Right renal pelvis (tissue), 4 donors: ENCODE measurements at places on chromosomes 16 and 17.

DNA sequence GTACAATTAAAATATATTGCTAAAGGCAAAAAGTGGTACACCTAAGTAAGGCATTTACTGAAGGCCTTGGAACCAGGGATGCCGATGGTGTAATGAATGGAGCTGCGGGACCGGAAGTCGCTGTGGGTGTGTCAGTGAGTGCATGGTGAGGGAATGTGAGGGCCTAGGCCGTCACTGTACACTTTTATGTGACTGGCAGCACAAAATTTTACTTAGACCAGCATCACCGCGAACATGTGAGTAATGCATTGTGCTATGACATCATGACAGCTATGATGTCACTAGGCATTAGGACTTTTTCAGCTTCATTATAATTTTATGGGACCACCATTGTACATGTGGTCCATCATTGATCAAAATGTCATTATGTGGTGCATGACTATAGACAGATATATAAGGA is 14.7 kb downstream of the ALOX15B start:
- DNase-seq = no peak

GRCh38 chr17:81277421-81277820 is 17.7 kb downstream of the SLC38A10 start:
- DNase-seq = no peak

GRCh38 chr16:23857881-23858269 is 22.1 kb downstream of the PRKCB start:
- DNase-seq = no peak

- no peak for DNase-seq
Observed at GRCh38 chr17:72126575-72127486, 6.0 kb downstream of the SOX9 start.

GRCh38 chr17:7707446-7707845 is 2.4 kb downstream of the EFNB3 start:
- no peak for DNase-seq

GRCh38 chr17:7131423-7131791 is 16.8 kb upstream of the ASGR2 start:
- DNase-seq = no peak

DNA sequence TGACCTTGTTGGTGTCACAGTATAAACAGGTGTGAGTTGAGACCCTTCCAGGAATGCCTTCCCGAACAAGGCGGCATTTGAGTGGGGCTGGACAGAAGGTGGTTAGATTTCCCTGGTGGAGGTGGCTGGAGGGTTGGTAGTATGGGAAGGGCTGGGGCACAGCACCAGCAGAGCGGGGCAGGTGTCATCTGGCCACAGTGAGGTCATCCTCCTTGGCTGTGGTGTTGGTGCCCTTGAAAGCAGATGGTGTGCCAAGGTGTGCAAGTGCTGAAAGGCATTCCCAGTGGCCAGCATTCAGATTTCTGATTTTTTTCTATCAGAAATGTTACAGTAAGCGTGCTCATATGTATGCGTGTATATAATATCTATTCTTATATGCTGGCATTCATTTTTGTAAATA is 126.6 kb downstream of the LAT start:
- DNase-seq = no peak

- no peak for DNase-seq
Observed at GRCh38 chr16:926715-927114, 44.1 kb downstream of the LMF1 start.

DNA sequence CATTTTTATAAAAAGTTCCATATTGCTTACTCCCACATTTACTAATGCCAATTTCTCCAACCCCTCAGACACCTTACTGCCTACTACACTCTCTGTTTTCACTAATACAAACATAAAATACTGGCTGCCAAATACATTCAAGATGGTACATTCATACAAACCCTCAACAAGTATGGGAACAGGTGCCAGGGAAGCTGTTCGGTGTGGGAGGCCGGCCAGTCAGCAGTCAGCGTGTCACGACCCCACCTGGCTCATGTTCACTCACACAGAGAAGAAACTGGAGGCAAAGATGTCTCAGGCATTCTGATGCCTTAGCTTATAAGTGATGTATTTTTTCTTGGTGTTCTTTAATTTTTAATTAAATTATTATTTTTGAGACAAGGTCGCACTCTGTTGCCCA is 42.4 kb upstream of the TRAP1 start:
- no peak for DNase-seq

- DNase-seq = no peak
Observed at GRCh38 chr17:29045734-29046472, 3.0 kb downstream of the PIPOX start.

GRCh38 chr17:43021741-43022512 is at the start of gene VAT1:
TSS of gene VAT1 (minus strand) at chr17:43022385. CDS start at chr17:43022322, 63 bp downstream.
- peak; percentile 66 for DNase-seq

- DNase-seq = no peak
Observed at GRCh38 chr16:54106057-54106456, 180.5 kb downstream of the IRX3 start.

- DNase-seq = no peak
Observed at GRCh38 chr17:75619506-75620431, 13.5 kb upstream of the SMIM5 start.

DNA sequence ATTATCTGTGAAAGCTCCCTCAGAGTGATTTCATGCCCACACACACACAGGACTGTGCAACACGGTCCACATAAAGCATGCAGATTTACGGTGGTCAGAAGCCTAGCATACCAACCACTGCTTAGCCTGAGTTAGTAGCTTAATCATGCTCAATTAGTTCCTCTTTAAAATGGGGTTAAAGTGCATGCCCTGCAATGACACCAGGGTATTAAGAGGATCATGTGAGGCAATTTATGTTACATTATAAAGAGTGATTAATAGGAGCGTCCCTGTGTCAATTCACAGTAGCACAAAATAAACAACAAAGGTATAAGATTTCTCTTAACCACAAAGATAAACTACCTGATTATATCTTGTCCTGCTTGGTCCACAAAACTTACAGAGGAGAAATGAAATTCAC is 39.8 kb downstream of the C17orf67 start:
- DNase-seq = no peak

- DNase-seq = no peak
Observed at GRCh38 chr16:25014500-25015147, 545 bp downstream of the ARHGAP17 start.

DNA sequence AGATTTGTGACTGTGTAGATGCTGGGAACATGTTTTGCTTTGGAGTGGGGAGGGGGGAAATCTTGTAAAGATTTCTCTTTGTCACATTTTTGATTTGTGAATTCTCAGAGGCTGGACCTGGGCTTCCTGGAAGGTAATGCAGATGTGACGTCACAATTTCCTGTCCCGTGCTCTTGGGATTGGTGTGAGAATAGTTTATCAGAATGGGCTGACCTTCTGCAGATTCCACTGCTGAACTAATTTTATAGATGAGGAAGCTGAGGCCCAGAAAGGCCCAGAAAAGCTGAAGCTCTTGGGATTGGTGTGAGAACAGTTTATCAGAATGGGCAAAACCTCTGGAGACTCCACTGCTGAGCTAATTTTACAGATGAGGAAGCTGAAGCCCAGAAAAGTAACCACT is 34.0 kb downstream of the HS3ST3B1 start:
- DNase-seq = no peak

GRCh38 chr17:35665662-35666061 is 65.8 kb upstream of the RASL10B start:
- no peak for DNase-seq

- DNase-seq = no peak
Observed at GRCh38 chr16:56994311-56994710, 5.0 kb downstream of the NLRC5 start.

GRCh38 chr16:88411951-88412576 is 29.3 kb downstream of the ZNF469 start:
- no peak for DNase-seq

DNA sequence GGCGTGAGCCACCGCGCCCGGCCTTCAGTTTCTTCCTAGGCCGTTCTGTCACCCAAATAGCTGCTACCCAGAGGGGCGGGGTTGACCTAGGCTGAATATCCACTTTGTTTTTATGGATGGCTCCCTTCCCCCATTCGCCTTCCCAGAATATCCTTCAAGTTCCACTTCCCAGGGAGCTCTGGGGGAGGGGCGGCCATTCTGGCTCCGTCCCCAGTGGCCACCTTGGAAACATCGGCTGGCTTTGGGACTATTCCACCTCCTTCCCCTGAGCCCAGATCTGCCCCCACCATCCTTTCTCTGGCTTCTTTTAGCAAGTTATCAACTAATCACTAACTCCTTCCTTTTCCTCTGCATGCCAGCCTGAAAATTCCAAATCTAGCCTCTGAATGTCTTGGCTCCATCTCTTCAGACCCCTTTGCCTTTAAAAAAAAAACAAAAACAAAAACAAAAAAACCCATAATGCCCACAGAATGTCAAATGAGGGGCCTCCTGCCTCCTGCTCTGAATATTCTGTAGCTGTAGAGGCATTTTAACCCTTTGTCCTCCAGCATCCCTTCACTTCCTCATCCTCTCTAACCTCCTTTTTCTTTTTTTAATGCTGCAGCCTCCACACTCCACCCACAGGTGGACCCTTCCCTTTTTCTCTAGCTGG is 6.4 kb downstream of the ATP1B2 start:
- DNase-seq = no peak

- no peak for DNase-seq
Observed at GRCh38 chr17:63041251-63041650, 75.2 kb downstream of the TANC2 start.

DNA sequence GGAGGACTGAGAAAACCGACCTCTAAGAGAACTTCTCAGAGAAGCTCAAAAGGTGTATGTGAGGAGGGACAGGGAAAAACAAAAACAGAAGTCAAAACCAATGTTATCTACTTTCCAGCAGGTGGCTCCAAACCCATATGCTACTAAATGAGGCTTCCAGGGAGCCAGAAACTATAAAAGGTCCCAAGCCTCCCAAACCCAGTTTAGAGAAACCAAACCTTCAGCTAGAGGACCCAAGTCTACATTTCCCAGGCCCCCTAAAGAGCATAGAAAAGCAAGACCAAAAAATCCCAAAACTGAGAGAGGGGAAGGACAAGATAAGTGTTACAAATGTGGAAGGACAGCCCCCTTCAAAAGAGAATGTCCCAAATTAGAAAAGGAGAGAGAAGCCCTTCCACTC is 3.7 kb downstream of the HPR start:
- no peak for DNase-seq

DNA sequence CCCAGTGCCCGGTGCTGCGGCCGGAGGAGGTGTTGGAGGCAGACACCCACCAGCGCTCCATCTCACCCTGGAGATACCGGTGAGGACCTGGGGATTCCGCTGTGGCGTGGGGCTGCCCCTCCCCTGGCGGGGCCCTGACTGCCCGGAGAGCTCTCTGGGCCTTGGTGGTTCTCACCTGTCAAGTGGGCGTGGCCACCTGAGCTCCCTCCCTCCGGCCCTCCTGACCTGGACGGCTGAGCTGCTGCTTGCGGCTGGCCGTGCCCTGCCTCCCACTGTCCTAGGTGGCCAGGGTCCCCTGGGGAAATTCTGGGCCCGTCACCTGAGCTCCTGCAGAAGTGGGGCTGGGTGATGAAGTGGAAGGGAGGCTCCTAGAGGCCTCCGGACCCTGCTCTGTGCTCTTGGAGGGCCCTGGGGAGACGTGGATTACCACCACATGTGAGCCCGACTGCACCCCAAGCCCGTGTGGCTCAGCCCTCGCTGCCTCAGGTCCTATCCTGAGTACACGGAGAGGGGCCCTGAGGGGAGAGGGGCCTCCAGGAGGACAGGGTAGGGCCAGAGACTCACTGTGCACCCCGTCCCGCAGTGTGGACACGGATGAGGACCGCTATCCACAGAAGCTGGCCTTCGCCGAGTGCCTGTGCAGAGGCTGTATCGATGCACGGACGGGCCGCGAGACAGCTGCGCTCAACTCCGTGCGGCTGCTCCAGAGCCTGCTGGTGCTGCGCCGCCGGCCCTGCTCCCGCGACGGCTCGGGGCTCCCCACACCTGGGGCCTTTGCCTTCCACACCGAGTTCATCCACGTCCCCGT is 1.1 kb downstream of the IL17C start:
- DNase-seq = no peak

DNA sequence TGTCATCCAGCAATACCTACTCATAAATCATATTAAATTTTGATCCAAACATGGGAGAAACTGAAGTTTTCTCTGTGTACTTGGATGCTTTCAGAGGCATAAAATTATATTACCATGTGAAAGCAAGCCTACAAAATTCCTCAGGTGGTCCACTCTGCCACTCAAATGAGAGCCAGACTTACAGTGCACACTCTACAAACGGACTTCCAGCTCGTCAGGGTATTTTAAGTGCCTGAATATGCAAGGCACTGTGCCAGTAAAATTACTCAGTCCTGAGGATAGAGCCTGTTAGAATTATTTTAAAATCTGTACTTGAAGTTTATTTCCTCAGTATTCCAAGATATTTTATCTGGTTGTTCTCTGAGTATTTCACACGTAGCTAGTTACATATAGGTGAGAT is 54.5 kb downstream of the TENT4B start:
- no peak for DNase-seq

DNA sequence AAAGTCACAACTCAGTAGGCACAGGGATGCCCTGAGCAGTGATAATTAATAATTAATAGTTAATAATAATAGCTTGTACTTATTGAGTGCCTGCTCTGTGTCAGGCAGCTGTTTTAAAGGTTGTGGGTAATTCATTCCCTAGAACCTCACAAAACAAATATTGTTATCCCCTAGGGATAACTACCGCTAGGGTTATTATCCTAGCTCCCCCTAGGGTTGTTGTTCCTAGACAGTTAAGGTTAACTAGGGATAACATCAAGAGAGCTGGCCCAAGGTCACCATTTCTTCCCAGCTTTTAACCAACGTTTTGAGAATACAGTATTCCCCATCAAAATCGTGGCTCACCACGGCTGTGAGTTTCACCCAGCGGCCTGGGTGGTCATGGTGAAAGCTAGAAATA is 180.1 kb downstream of the PRKCB start:
- no peak for DNase-seq

GRCh38 chr17:56125830-56126819 is 27.1 kb upstream of the ANKFN1 start:
- no peak for DNase-seq

GRCh38 chr17:18314059-18314730 is 599 bp downstream of the TOP3A start:
- DNase-seq = no peak

DNA sequence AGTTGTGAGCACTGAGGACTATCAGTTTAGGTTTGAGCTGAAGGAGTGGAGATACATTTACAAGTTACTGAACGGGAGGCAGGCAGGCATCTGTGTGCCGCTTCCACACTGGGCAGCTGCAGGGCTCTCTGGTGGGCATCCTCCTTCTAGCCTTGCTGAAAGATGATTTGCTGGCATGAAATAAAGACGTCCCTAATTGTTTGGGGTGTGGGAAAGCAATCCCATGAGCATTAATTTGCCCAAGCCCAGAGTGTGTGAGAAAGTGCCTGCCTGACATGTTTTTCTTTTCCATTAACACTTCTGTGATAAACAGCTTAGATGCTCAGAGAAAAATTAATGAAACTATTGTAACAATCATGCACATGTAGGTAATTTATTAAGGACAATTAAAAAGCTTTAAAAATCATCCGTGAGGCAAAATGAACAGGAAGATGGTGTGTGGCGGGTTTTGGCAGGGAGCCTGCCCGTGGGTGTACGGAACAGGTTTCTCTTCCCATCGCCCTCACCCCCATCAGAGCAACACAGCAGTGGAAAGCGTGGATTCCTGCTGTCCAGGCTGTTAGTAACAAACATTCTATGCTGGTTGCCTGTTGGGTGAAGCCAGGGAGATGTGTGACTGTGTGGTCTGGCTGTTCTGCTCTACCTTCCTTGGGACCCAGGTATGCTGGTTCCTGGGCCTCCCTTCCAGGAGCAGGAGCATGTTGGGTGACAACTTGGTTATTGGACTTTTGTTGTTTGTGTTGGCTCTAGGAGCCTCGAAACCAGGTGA is 191.9 kb downstream of the MSI2 start:
- DNase-seq = no peak
